ENCODE measurements at places on chromosomes 3 and 15.

GRCh38 chr15:66840615-66841390, 138.8 kb downstream of the SMAD6 start:
- no peak for DNase-seq

DNA sequence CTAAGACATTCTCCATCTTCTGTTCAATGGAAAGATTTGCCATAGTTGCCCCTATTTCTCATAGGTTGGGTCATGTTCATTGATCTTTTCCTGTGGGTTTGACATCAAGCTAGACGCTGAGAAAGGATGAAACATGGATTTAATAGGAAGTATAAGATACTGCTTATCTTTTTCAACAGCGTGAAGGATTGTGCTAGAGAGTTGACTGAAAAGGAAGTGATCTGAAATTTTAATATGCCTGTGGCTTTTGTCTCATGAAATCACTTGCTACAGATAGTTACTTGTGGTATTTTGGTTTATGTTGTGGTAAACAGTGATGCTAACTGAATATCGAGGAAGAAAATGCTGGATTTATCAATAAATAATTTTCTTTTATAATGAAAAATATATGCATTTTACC, 442.9 kb downstream of the EDEM1 start:
- no peak for DNase-seq

- DNase-seq = no peak
Measured at GRCh38 chr3:31576521-31576920, 43.8 kb downstream of the STT3B start.

DNA sequence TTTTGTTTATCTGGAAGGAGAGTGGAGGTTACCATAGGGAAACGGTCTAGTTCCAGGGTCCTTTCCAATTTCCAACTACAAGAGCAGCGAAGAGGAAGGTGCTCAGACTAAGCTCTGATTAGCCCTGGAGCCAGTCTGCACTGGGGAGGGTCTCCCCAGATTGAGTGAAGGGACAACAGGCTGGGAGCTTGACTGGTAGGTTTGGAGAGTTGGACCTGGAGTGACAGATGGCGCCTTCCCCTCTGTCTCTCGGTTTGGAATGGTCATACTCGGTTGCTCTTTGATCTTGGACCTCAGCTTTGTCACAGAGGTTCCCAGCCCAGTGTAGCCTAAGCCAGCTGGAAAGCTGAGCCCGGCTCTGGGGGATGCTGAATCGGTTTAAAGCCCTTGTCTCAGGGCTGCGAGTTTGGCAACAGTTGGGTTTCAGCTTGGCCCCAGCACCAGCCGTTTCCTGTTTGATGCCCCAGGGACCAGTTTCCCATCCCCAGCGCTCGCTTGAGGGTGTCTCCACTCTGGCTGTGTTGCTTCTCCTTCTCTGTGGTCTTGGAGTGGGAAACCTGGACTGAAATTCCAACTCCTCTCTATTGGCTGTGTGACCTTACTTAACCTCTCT, 53.1 kb upstream of the ULK4 start:
- DNase-seq = no peak

GRCh38 chr3:139764936-139765335, 87.2 kb upstream of the NMNAT3 start:
- DNase-seq = no peak

Measured in stimulated activated CD4-positive, alpha-beta T cell treated with anti-CD3 and anti-CD28 coated beads, TNF-alpha, amount 100 ng/mL, for 24 hours (primary cell).